ENCODE measurements at places on chromosomes 12 and 14. TPM values are rescaled to one million over a fixed set of nuclear protein-coding genes. Genes with fewer than 3 reads are reported as not detected.

DNA sequence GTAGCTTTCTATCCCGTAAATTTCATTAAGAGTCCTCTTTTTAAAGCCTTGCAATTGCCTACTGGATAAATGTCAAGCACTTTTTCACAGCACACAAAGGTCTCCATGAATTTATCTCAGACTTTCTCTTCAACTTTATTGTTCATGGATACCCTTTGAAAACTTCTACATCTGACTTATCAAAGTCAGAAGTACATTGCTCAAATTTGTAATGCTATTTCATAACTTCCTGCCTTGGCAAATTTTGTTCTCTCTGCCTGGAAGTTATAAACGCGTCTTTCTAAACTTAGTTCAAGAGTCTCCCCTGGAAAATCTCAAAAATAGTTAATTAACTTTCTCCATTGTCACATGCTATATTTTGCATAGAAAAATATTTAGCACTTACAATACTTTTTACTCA lies 55.9 kb upstream of the RERGL start:
- no peak overlapping the region for H3K4me3 ChIP-seq
- no peaks in the 10 kb centered on the region for H3K36me3 ChIP-seq
- DNase-seq = no peak
- no peak overlapping the region for H3K27ac ChIP-seq
- no peaks in the 10 kb centered on the region for H3K27me3 ChIP-seq

GRCh38 chr12:91349476-91349875 lies 166.9 kb upstream of the DCN start:
- no peaks in the 10 kb centered on the region for H3K36me3 ChIP-seq
- H3K27me3 ChIP-seq = no peaks in the 10 kb centered on the region
- DNase-seq = no peak
- no peaks in the 10 kb centered on the region for H3K4me1 ChIP-seq
- no peak overlapping the region for H3K27ac ChIP-seq
- H3K4me3 ChIP-seq = no peak overlapping the region

DNA sequence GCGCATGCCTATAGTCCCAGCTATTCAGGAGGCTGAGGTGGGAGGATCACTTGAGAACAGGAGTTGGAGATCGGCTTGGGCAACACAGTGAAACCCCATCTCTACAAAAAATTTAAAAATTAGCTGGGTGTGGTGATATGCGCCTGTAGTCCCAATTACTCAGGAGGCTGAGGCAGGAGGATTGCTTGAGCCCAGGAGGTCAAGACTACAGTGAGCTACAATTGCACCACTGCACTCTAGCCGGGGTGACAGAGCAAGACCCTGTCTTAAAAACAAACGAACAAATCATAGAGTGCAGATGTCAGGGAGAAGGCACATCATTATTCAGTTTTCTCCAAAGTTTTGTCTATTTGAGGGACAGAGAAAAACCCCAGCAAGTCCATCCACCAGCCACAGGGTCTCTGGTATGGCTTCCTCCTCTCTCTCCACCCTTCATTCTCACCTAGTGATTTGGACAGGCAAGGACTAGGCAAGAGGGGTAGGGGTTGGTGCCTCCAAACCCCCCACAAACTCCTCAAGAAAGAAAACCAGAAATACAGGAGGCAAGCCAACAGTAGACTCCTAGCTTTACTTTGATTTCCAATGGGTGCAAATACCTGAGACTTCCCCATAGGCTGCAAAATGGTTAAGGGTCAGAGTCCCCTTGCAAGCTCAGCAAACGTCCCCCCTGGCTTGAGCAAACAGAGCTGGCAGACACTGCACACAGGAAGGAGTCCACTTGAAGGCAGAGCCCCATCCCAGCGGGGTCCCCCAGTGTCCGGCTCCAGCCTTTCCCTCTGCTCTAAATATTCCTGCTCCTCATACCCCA lies 26.5 kb upstream of the RPLP0 start:
- DNase-seq = no peak
- H3K4me1 ChIP-seq = peaks cover 62% of the 10 kb centered on the region

- H3K4me1 ChIP-seq = peaks cover 24% of the 10 kb centered on the region
- peak overlapping the region; percentile 67 for H3K27ac ChIP-seq
- no peaks in the 10 kb centered on the region for H3K36me3 ChIP-seq
Observed at GRCh38 chr14:77589099-77589498, 27.3 kb downstream of the SPTLC2 start.

- no peak for DNase-seq
- no peaks in the 10 kb centered on the region for H3K4me1 ChIP-seq
- no peaks in the 10 kb centered on the region for H3K36me3 ChIP-seq
- no peak overlapping the region for H3K27ac ChIP-seq
Observed at GRCh38 chr14:51895375-51895774, 35.0 kb downstream of the GNG2 start.

NFE2 gene
- total RNA-seq = 0.38 TPM

MYBPC1 gene
- total RNA-seq = not detected

MIA2 gene
- total RNA-seq = 38.5 TPM
